ENCODE measurements at places on chromosomes 4 and X.

DNA sequence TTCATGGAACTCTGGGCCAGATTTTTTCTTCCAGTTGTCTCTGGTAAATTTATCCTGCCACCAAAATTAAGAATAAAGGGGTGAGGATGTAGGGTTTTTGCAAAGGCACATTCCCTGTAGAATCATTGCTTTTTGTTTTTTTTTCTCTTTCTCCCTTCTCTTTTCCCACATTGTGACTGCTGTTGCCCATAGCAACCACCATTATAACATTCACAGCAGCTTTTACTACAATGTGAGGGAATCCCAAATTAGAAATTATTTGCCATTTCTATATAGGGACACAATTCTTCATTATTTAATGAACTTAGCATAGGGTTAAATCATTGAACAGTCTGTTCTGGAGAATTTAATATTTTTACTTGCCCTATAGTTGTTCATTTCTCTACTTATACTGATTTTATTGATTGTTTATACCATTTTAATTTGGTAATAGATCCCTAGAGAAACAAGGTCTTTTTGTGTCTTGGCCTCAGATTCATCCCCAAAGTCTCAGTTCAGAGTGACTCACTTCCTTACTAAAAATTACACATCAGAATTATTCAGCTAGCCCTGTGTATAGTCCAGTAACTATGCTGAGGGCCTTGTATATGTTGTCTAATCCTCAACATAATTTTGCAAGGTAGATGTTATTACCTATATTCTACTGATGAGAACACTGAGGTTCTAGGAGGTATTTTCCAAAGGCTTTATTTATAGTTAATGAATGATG lies 80.8 kb upstream of the ANK2 start:
- H3K36me3 ChIP-seq: no peaks in the 10 kb centered on the region
- no peaks in the 10 kb centered on the region for H3K4me1 ChIP-seq
- H3K4me3 ChIP-seq: no peak overlapping the region
- no peak for DNase-seq
- H3K27me3 ChIP-seq: no peaks in the 10 kb centered on the region
- no peak overlapping the region for H3K27ac ChIP-seq

DNA sequence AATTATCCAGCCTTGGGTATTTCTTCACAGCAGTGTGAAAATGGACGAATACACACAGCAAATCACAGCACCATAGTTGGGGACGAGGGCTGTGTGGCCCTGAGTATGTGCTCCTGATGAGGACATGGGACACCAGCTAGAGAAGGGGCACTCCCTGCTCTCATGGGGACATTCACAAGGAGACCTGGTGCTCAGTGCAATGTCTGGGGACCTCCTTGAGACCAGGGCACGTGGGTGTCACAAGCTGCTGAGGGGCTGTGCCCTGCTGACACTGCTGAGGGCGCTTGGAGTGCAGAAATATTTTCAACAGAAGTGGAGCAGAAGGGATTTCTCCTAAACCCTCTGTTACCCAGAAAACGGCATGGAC lies 65.4 kb downstream of the TRMT44 start:
- H3K4me3 ChIP-seq: no peak overlapping the region
- no peaks in the 10 kb centered on the region for H3K4me1 ChIP-seq
- H3K36me3 ChIP-seq: no peaks in the 10 kb centered on the region
- no peaks in the 10 kb centered on the region for H3K27me3 ChIP-seq
- H3K27ac ChIP-seq: no peak overlapping the region

DNA sequence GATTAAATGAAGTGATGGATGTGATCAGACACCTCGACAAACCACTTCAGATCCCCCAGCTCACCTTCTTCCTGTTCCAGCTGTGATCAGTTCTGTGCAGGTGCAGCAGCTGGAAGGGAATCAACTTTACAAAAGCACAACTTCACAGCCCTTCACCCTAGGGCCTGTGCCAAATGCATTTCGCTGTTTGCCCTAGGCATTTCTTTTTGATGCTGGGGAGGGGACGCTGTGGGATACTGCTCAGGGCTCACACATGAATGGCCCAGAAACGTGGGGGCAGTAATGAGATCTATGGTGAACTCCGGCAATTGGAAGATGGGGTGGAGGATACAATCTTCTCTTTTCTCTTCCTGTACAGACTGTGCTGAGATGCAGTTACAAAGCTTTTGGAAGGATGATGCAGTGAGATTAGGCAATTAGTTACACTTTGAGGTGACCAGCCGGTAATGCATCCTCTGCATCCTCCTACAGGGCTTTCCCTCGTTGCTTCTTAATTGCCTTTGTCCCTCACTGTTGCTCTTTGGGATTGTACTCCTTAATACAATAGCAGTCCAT lies 215.1 kb upstream of the PITX2 start:
- no peak for DNase-seq
- H3K4me1 ChIP-seq: no peaks in the 10 kb centered on the region
- H3K27ac ChIP-seq: no peak overlapping the region
- H3K36me3 ChIP-seq: no peaks in the 10 kb centered on the region

DNA sequence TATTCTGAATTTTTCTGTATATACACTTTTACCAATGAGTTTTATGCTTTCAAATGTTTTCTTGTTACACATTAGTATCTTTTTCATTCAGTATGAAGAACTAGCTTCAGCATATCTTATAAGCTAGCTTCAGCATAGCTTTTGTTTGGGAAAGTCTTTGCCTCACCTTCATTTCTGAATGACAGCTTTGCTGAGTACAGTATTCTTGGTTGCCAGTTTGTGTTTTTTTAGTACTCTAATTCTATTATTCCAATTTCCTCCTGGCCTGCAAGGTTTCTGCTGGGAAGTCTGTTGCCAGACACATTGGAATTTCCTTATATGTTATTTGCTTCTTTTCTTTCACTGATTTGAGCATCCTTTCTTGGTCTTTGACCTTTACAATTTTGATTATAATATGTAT lies 278.8 kb downstream of the SPATA18 start:
- H3K36me3 ChIP-seq: no peaks in the 10 kb centered on the region
- no peak overlapping the region for H3K4me3 ChIP-seq
- no peaks in the 10 kb centered on the region for H3K4me1 ChIP-seq
- no peak overlapping the region for H3K27ac ChIP-seq

DNA sequence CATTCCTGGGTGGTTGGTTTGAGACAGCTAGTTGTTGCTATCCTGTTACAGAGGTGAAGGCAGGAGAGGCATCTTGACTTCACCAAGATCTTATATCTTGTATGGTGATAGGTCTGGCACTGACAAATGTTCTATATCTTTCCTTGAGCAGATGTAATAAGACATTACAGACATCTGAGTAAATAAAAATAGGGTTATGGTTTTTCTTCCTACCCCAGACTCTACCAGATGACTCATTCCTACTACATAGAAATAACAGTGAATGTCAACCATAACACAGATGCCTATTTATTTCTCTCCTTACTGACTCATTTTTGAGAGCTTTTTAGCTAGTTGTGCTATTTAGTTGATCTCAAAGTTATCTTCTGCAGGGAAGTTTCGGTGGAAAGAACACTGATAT lies 21.9 kb downstream of the HNRNPH2 start:
- H3K27me3 ChIP-seq: no peaks in the 10 kb centered on the region
- H3K4me3 ChIP-seq: no peak overlapping the region
- DNase-seq: no peak
- H3K36me3 ChIP-seq: peaks cover 10% of the 10 kb centered on the region

DNA sequence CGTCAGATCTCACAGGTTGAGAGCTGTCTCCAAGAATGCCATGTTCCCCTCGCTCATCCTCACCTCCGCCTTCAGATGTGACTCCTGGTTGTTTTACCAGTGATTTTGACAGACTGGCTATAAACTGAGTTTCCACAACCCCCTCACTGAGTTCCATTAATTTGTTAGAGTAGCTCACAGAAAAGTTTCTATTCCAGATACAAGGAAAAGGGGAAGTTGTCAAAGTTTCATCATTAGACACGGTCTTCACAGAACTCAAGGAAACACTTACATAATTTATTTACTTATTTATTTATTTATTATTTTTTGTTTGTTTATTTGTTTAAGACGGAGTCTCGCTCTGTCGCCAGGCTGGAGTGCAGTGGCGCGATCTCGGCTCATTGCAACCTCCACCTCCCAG lies 55.7 kb upstream of the IQSEC2 start:
- peaks cover 14% of the 10 kb centered on the region for H3K27me3 ChIP-seq
- H3K4me3 ChIP-seq: no peak overlapping the region
- no peaks in the 10 kb centered on the region for H3K4me1 ChIP-seq
- DNase-seq: no peak
- no peaks in the 10 kb centered on the region for H3K36me3 ChIP-seq
- no peak overlapping the region for H3K27ac ChIP-seq

GRCh38 chr4:174460684-174461083 lies 61.6 kb downstream of the HPGD start:
- peaks cover 5% of the 10 kb centered on the region for H3K27me3 ChIP-seq
- H3K4me1 ChIP-seq: no peaks in the 10 kb centered on the region
- no peak overlapping the region for H3K27ac ChIP-seq
- H3K36me3 ChIP-seq: no peaks in the 10 kb centered on the region
- H3K4me3 ChIP-seq: no peak overlapping the region

DNA sequence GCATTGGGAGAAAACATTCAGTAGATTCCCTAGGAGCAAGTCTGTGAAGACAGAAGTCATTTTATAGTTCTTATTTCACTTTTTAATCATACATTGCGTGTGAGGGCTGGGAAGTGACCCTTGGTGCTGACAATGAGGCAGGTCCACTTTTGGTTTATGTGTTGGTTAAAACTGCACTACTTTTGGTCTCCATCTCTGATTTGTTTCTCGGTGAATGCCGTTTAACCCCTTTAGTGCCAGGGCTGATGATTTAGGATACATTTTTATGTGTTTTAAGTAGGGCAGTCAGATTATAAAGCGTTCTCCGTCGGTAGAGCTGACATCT lies 110.4 kb downstream of the AFF1 start:
- H3K27me3 ChIP-seq: no peaks in the 10 kb centered on the region
- H3K4me3 ChIP-seq: no peak overlapping the region
- DNase-seq: no peak
- peaks cover 34% of the 10 kb centered on the region for H3K36me3 ChIP-seq
- peaks cover 22% of the 10 kb centered on the region for H3K4me1 ChIP-seq
- H3K27ac ChIP-seq: no peak overlapping the region

- no peaks in the 10 kb centered on the region for H3K4me1 ChIP-seq
- no peak overlapping the region for H3K27ac ChIP-seq
- H3K27me3 ChIP-seq: no peaks in the 10 kb centered on the region
- no peak overlapping the region for H3K4me3 ChIP-seq
- DNase-seq: no peak
Observed at GRCh38 chr4:147339100-147339499, 141.8 kb upstream of the EDNRA start.

DNA sequence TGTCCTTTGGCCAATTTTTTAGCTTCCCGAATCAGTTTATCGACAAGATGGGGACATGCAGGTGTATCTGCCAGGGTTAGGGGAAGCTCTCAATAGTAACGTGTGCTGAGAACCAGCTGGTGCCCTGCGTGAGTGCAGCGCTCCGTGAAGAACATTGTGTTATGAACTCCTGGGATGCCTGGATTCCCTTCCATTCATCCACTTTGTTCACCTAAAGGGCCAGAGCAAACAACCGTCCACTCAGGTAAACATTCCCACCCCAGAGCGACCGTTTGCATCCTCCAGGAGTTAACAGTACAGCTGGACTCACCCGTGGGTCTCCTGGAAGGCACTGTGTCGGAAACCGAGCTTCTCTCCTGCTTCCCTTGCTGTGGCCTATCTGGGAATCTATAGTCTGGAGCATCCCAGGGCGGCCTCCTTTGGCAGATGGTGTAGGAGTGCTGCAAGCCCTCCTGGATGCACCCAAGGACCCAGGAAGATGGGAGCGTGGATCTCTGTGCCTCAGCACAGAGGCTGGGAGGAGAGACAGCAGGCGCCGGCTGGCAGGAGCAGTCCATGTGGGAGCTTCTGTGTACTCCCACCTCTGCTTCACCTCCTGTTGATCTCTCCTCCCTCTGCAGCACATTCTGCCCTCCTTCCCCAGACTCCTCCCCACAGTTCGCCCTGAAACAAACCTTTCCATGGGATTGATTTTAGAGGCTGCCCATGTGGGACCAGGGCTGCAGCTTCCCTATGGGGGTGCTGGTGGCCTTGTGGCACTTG lies 62.7 kb downstream of the SHROOM2 start:
- H3K4me3 ChIP-seq: no peak overlapping the region
- H3K27ac ChIP-seq: no peak overlapping the region
- no peaks in the 10 kb centered on the region for H3K4me1 ChIP-seq
- no peaks in the 10 kb centered on the region for H3K36me3 ChIP-seq
- peaks cover 5% of the 10 kb centered on the region for H3K27me3 ChIP-seq

DNA sequence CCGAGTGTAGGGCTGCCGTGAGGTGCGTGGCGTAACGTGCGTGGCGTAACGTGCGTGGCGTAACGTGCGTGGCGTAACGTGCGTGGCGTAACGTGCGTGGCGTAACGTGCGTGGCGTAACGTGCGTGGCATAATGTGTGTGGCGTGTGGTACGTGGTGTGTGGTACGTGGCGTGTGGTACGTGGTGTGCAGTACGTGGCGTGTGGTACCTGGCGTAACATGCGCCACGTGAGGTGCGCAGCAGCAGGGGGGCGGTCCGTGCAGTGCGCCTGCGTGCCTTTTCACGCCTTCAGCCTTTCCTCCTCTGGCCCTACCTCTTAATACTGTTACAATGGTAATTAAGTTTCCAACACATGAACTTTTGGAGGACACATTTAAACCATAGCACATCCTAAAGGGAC lies at the start of gene TFDP3:
Gene TFDP3, minus strand, starts transcription at position 26 of the 400 bp plus-strand sequence. CDS start 95 bp downstream, outside the sequence.
- no peaks in the 10 kb centered on the region for H3K27me3 ChIP-seq
- no peaks in the 10 kb centered on the region for H3K4me1 ChIP-seq
- no peaks in the 10 kb centered on the region for H3K36me3 ChIP-seq
- no peak for DNase-seq
- H3K4me3 ChIP-seq: no peak within 1 kb of the TSS

DNA sequence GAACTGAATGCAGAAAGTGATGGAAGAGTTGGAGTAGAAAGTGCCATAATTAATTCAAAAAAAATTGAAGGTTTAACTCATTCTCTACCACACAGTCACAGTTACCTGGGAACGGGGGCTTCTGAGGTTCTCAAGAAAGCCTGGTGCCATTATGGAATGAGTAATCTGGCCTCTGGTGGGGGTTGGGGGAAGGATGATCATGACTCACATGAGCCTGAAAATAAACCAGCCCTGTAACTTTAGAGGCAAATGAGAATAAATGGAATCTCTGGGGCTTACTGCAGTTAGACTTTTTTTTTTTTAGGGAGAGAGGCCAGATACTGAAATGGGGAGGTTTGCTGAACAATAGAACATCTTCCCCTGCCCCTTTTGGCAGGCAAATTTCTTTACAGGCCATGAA lies 55.3 kb downstream of the SOD3 start:
- peaks cover 3% of the 10 kb centered on the region for H3K27me3 ChIP-seq
- no peaks in the 10 kb centered on the region for H3K36me3 ChIP-seq
- H3K4me3 ChIP-seq: no peak overlapping the region

All from activated CD8-positive, alpha-beta T cell treated with anti-CD3 and anti-CD28 coated beads, Interleukin-2, amount 10 ng/mL, durations not matched to agents 7 days and 5 days (primary cell).